Cerebellar nuclear complex (tissue), 1 donor: ENCODE measurements at places on chromosomes 1 and 21.

DNA sequence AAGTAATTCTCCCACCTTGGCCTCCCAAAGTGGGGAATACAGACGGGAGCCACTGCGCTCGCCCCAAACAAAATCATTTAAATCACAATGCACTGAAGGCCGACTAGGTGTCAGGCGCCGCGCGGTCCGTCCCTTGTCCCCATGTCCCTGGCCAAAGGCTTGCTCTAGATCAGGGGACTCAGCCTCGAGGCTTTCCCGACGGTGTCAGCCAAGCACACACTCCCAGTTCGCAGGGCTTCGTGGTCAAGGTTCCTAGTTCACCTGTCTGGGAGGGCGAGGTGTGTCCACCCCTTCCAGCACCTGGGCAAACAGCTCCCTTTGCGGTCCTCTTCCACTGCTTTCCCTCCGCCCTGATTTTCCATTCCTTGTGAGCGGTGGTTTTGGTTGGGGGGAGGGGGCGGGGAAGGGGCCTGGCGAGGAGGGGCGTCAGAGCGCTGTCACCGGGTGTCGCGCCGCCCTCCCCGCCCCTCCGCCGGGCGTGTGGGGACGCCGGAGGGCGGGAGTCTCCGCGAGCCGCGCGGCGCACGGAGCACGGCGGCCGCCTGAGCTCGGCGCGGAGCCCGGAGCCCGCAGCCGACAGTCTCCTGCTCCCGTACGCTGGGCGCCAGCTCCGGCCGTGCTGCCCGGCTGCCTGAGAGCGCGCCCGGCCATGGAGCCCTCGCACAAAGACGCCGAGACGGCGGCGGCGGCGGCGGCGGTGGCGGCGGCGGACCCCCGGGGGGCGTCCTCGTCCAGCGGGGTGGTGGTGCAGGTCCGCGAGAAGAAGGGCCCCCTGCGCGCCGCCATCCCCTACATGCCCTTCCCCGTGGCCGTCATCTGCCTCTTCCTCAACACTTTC is at the start of gene STUM:
STUM (plus strand) TSS at position 509 of the 838 bp plus-strand sequence; CDS start at position 650, 141 bp downstream.
- no peak for DNase-seq

- no peak for DNase-seq
Observed at GRCh38 chr1:78493451-78493850, 2.7 kb downstream of the PTGFR start.

GRCh38 chr1:229040630-229041358 is 230.1 kb upstream of the RAB4A start:
- no peak for DNase-seq

GRCh38 chr1:14724678-14725077 is 126.2 kb downstream of the KAZN start:
- DNase-seq = no peak

DNA sequence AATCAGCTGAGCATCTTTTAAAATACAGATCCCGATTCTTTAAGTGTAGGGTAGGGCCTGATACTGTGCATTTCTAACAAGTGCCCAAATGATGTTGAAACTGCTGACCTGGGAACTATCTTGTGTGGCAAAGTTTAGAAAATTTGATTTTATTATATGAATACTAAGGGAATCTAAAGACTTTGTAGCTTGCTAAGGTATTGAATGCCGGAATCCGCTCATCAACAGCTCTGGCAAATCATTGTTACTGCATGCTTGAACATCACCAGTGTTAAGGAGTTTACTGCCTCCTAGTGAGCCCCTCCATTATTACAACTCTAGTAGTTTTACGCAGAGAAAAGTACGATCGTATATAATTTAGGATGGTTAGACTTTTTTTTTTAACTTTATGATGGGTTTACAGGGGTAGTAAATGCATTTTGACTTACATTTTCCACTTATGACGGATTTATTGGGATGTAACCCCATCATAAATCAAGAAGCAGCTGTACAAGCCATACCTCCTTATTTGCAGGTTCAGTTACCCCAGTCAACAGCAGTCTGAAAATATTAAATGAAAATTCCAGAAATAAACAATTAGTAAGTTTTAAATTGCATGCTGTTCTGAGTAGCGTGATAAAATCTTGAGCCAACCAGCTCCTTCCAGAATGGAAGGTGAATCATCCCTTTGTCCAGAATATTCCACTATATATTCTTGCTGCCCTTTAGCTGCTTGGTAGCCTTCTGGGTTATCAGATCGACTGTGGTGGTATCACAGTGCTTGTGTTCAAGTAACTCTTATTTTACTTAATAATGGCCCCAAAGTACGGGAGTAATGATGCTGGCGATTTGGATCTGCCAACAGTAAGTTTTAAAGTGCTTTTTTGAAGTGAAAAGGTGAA is 892 bp downstream of the TYW3 start:
- DNase-seq = peak; percentile 4

GRCh38 chr1:234234199-234234598 is 139.1 kb upstream of the COA6 start:
- DNase-seq = no peak

GRCh38 chr1:161266202-161266601 is 7.7 kb downstream of the PCP4L1 start:
- DNase-seq = no peak

DNA sequence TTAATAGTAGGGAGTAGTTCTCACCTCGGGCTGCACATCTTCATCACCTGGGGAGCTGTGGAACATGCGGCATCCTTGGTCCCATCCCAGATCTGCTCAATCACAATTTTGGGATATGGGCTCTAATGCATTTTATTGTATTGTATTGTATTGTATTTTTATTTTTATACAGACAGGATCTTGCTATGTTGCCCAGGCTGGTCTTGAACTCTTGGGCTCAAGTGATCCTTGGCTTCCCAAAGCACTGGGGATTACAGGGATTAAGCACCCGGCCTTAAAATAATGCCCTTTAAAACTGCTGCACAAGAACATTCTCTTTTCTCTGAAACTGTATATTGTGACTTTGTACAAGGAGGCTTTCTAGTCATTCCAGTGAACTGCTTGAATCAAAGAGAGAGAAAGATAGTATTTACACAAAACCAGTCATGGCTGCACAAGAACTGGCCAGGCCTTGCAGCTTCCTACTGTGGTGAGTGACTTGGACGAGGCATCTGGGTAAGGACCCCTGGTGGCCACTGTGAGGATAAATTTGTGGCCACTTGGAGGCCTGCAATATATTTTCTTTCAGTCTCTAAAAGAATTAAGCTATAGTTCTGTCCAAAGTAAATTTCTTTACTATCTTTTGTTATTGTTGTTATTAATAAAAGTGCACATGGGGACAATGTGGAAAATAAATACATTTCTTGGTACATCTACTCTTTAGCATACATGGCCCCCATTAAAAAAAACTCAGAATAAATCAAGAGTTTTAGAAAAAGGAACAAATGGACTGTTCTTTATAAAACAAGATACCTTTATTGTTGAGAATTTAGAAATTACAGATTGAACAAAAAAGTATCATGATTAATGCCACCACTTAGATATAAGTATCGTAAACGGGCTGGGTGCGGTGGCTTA is 48.0 kb downstream of the TBCE start:
- DNase-seq = no peak

GRCh38 chr1:180888870-180889269 is 23.8 kb upstream of the KIAA1614 start:
- DNase-seq = no peak

DNA sequence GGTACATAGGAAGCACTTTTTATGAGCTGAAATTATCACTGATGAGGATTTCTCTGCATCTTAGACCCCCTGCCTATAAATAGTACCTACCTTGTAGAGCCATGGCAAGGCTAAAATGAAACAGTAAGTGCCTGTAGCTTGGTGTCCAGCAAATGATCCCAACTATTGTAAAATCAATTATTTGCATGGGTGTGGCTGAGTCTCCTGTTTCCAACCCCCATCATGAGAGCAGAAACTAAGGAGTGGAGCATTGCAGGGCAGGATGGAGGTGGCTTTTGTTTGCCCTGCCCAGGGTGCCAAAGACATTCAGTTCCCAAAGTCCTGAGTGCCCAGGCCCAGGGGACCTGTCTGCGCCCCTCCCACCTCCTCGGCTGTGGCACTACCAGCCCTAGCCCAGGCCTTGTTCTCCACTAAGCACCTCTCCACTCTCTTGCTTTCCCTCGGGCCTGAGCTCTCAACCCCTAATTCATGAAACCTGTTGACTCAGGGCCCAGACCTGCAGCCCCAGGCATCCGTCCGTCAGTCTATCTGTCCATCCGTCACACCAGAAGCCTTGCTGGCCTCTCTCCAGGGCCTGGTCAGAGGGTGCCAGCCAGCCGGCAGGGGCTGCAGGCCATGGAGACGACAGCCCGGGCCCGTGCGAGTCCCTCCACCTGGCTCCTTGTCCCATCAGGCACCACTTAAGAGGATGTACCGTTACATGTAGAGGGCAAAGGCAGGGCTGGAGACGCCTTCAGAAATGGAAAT is 39.6 kb downstream of the PAX7 start:
- no peak for DNase-seq

DNA sequence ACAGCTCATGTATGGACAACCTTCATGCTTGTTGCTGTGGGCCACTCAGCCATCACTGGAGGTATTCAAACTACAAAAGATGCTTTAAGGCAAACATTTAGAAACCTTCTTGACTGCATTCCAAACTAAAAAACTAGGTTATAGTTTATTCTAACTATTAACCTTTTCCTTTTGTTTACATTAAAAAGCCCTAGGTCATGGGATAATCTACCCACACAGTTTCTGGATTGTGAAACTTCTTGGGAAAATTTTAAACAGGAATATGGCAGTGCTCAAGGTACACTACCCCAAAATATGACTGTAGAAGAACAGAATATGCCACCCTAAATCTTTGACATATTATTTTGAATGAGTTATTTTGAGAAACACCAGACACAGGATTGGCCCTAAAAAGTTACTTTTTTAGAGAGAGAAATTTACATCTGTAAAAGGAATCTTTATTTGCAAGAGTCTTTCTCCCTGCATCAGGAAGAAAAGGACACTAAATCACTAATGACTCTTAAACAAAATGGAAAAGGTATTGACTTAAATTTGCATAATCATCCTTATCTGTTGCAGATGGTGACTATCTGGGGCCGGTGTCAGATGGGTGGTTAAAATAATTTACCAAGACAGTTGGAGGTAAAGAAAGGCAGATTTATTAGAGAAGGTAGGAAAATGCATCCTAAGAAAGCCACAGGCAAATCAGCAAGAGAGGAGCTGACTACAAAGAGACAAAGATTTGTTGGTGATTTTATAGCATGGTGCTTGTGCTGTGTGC is 25.1 kb upstream of the NUF2 start:
- DNase-seq = no peak

DNA sequence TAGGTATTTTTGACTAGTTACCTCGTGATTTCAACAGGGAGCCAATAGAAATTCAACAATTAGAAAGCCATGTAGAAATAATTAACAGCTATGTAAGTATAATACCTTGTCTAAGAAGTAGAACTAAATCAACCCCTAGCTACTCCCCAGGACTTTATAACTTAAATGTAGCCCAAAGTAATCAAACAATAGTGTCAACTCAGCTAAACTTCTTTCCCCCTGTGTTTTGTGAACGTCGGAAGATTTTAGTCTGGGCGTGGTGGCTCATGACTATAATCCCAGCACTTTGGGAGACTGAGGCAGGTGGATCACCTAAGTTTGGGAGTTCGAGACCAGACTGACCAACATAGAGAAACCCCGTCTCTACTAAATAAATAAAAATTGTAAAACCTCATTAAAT is 579.9 kb upstream of the NCAM2 start:
- DNase-seq = no peak

DNA sequence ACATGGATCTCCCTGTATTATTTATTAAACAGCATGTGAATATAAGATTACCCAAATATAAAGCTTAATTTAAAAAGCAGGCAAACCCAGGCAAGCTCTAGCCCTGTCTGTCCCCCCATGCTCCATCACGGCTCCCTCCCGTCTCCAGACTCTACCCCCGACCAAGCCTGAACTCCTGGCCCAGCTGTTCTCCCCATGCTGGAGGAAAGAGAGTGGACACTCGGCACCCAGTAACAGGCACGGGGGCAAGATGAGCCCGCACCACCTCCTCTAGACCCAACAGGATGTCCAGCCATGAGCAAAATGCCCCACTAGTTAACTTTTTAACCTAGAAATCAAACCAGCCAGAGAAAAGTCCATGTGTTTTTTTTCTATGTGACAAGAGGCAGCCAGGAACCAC is 19.3 kb downstream of the SLC19A1 start:
- no peak for DNase-seq

DNA sequence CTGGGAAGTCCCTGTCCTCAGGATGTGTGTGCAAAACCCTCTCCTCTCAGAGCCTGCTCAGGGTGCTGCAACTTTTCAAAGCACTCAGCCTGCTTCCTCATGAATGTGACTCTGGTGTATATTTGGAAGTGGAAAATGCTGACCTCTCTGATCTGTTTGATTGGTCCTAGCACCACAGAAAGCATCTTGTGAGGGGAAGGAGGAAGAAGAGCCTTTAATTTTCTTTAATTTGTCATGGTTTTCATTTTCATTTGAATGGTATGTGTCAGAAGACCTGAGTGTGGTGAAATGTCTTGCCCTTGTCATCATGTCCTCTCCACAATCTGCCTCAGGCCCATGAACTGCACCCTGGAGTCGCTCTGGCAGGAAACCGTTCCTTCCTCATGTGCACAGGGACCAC is 383.5 kb downstream of the NTNG1 start:
- DNase-seq = no peak

- DNase-seq = no peak
Observed at GRCh38 chr1:57492586-57493226, 68.8 kb upstream of the DAB1 start.

DNA sequence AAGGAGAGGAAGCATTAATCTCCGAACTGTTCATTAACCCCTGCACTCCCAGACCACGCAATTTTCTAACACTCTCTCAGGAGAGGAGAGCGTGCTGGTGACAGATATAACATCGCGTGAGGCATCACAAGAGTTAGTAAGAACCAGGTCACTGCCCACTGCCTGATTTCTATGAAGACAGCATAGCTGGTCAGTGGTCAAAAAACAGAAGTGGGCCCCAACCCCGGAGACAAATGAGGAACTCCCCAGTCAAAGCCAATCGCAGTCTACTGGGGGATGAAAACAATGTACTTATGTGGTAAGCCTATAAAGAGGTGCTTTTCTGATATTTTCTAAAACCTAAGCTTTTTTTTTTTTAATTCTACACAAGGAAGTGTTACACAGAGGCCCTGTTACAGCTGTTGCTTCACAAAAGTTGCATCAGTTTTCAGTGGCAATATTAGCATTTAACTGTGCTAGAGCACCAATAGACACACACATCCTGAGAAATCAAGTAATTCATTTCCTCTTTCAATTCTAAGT is 231.8 kb upstream of the IRF2BP2 start:
- no peak for DNase-seq
